ENCODE measurements at places on chromosomes 2 and 18.

- DNase-seq: no peak
Measured at GRCh38 chr2:141703501-141703900, 427.3 kb downstream of the LRP1B start.

- no peak for DNase-seq
Measured at GRCh38 chr18:48884771-48885170, 66.0 kb downstream of the SMAD7 start.

DNA sequence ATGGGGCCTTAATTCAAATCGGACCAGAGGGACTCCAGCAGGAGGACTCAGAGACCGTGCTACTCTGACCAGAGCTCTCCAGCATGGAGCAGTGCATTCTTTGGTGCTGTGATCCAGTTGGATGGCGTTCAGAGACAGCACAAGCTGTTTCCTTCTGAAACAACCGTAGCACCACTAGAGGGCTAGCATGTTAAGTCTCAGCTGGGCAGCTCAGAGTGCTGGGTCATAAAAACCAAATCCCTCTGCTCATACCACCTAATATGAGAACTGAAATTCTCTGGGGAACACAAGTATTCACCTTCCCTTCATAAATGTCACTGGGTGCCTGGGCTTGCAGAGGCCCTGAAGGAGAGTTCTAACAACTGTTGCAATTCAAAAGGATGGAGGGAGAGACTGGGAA is 97.7 kb upstream of the TFCP2L1 start:
- DNase-seq: no peak

DNA sequence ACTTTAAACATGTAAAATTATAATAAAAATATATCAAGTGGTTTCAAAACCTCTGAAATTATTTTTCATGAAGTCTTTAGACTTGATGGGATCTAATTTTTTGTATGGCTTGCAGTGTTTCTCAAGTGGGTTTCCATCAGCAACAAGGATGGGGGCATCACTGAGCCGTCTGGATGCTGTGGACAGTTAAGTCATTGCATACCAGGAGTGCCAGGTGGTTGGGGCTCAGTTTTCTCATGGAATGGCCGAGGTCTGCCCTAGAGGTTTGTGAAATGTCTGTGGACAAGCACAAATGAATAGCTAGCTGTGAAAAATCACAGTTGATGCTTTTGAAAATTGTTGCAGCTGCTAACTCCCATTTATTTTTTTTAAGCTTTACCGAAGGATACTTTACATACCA is 1.7 kb downstream of the PRELID3A start:
- no peak for DNase-seq

DNA sequence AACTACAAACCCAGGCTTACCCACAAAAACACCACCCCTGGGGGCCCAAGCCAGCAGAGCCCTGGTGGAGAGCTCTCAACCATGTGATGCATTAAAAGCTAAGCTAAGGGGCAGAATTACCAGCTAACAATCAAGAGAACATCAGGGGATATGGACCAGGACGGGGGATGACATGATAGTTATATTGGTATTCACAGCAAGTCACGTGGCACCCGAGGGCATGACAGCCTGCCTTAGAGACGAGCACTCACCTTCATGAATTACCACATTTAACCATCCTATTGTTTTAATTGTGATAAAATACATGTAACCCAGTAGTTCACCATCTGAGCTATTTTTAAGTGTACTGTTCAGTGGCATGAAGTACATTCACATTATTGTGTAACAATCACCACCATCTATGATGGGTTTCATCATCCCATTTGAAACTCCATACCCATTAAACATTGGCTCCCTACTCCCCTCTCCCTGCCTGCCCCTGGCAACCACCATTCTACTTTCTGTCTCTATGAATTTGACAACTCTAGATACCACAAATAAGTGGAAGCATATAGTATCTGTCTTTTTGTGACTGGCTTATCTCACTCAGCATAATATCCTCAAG is 245.6 kb downstream of the ANAPC1 start:
- no peak for DNase-seq

- DNase-seq: no peak
Measured at GRCh38 chr2:29463181-29463900, 348.1 kb downstream of the CLIP4 start.

GRCh38 chr2:6392966-6393365 is 472.7 kb downstream of the CMPK2 start:
- DNase-seq: no peak

DNA sequence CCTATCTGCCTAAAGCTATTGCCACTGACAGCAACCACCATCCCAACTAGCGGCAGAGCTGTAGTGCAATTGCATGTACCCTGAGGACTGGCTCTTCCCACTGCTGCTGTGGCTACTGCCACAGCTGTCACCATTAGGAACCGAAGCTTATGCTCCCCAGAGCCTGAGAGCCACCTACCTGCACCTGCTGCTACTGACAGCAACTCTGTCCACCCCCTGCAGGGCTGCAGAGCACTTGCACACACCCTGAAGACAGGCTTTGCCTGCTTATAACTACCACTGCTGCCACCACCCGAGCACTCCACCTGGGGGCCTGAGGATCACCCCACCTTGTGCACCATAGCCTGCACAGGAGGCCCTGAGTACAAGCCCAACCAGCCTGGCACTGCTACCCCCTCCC is 217.6 kb upstream of the FOSL2 start:
- DNase-seq: no peak

- no peak for DNase-seq
Measured at GRCh38 chr2:114543236-114543766, 100.9 kb downstream of the DPP10 start.

- no peak for DNase-seq
Measured at GRCh38 chr18:46275370-46275769, 171.2 kb downstream of the HAUS1 start.

DNA sequence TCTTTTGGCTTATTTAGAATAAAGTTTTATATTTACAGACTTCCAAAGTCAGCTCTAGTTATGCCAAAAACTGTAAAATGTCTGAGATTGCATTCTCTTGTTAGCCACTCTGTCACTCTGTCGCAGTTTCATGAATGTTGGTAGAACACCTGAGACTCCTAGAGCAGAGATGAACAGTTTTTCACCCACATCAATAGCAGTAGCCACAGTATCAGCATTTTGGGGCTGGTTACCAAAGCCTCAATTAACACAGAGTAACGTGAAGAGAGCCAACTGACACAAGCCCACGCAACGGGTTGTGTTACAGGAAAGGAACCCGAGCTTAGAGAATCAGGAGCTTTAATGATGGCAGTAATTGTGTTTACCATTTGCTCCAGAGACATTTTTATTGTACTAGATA is 443.0 kb upstream of the SLC39A10 start:
- no peak for DNase-seq

DNA sequence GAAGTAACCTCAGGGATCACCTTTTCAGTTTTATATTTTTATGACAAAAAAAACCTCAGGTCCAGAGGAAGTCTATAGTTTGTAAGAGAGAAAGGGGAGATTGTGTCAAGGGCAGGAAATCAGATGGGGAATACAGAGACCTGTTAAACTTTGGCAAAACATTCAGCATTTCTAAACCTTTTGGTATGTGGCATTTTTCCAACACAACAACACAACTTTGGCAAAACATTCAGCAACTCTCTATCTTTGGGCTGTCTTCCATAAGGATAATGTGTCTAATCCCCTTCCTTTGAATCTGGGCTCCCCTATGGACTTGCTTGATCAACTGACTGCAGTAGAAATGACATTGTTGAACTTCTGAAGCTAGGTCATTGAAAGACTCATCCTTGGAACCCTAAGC is 220.6 kb upstream of the CCDC68 start:
- DNase-seq: no peak

- DNase-seq: no peak
Measured at GRCh38 chr2:23121968-23122648, 262.9 kb upstream of the KLHL29 start.

- no peak for DNase-seq
Measured at GRCh38 chr18:1914489-1914888, 656.8 kb downstream of the METTL4 start.

GRCh38 chr2:141560723-141561122 is 570.1 kb downstream of the LRP1B start:
- no peak for DNase-seq

DNA sequence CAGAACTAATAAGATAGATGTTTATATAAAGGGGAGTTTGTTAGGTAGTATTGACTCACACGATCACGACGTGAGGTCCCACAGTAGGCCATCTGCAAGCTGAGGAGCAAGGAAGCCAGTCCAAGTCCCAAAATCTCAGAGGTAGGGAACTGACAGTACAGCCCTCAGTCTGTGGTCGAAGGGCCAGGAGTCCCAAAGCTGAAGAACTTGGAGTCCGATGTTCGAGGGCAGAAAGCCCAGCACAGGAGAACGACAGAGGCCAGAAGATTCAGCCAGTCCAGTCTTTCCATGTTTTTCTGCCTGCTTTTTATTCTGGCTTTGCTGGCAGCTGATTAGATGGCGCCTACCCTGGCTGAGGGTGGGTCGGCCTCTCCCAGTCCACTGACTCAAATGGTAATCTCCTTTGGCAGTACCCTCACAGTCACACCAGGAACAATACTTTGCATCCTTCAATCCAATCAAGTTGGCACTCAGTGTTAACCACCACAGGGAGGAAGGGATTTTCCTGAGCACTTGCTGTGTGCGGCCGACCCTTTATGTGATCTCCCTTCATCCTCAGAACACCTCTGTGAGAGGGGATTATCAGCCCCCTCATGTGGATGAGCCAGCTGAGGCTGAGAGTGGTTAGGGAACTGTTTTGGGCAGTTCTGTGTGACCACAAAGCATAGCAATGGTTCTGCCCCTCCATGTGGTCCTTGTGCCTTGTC is 78.3 kb downstream of the RNF144A start:
- no peak for DNase-seq

DNA sequence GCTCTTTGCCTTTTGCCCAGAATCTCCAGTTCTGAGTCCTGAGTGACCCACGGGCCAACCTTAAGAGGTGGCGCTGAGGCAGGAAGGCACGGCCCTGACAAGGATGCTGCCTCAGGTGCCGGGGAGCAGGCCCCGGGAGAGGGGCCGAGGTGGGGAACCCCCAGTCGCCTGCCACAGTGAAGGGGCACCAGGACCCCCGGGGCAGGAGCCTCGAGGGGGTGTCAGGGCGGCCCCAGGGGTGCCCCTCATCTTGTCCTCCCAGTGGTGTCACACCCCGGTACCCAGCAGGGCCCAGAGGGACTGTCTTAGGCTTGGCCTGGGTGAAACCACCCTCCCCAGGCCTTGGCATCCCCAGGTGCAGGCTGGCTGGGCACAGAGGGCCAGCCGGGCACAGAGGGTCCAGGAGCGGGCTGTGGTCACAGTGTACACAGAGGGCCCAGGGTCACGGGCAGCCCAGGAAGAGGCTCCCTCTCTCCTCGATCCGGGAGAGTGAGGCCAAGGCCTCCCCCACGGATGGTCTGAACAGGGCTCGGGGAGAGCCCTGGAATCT is 1.0 kb downstream of the PDCD1 start:
- no peak for DNase-seq

Measured in central memory CD4-positive, alpha-beta T cell (primary cell).